ENCODE measurements at places on chromosomes 1 and 21. TPM values are rescaled to one million over a fixed set of nuclear protein-coding genes. Genes with fewer than 3 reads are reported as not detected.
A peak's percentile ranks its signal among the peaks of the same experiment; 100 is the strongest.

LCE6A gene
- not detected for total RNA-seq

CFAP107 gene
- total RNA-seq: not detected

FABP3 gene
- 19.3 TPM for total RNA-seq

SOX13 gene
- total RNA-seq: 123 TPM

ADIPOR1 gene
- total RNA-seq: 61.2 TPM

DNA sequence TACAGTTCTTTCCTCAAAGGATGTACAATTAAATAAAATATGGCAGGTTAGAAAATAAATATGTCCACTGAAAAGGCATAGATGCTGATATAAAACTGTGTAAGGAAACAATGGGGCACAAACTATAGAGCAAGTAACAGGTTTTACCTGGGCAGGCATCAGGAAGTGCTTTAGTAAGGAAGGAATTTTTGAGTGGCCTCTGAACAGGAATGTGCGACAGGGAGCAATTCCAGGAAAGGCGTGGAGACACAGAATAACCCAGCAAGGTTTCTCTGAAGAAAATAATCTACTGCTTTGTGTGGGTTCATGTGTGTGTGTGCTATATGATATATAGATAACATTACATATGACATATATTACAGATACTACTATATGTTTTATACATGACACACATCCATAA lies 128.4 kb downstream of the RGS21 start:
- H3K27ac ChIP-seq: no peak overlapping the region
- H3K4me3 ChIP-seq: no peak overlapping the region
- peak; percentile 36 for DNase-seq

- H3K4me1 ChIP-seq: peaks cover 16% of the 10 kb centered on the region
- H3K36me3 ChIP-seq: peaks cover 52% of the 10 kb centered on the region
- no peak for DNase-seq
- no peaks in the 10 kb centered on the region for H3K27me3 ChIP-seq
- H3K27ac ChIP-seq: no peak overlapping the region
Observed at GRCh38 chr1:1400576-1401456, 1.7 kb upstream of the CCNL2 start.
